NCI-H2081 treated with DMSO at 0.1 percent for 48 hours (cell line): ENCODE measurements at places on chromosomes 3 and 15.

DNA sequence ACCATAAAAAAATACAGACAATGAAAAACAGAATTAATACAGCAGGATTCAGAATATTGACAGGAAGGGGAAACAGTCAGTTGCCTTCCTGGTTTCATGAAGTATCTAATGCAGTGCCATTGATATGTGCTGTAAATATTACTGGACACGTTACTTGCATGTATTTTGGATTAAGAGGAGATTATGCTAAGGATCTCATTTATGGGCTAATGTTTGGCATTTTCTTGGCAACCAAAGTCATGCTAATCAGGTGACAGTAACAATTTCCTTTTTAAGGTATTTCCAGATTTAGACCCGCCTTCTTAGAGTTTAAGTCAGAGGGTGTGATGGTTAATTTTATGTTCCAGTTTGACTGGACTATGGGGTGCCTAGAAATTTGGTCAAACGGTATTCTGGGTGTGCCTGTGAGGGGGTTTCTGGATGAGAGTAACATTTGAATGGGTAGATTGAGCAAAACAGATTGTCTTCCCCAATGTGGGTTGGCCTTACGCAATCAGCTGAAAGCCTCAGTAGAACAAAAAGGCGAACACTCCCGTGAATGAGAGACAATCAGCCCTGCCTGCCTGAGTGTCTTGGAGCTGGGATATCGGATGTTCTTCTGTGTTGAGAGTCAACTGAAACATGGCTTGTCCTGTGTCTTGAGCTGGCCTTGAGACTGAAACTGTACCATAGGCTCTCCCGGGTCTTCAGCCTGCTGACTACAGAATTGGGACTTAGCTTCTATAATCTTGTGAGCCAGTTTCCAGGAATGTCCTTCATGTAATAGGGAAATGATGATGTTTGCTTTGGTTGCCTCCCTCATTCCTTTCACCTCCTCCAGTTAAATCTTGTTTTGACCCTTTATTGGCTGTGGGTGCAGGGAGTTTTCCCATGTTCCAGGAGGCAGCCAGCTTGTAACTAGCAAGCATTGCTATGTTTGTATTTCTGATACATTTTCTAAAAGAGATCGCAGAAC is 10.5 kb downstream of the SQOR start:
- DNase-seq: no peak

DNA sequence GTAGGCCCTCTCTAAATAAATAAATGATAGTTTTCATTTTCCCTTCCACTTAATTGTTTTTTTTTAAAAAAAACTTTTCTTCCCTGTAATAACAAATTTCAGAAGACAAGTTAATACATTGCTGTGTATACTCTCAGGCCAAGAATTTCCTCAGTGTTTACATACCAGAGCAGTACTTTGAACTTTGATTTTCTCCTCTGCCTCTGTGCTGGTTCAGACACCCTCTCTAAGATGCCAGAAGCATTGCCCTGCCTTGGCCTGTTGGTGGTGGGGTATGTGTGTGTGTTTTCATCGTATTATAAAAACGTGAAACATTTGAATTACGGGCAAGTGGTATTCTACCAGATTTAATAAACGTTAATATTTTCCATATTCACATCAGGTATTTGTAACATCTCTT is 70.1 kb downstream of the SMAD3 start:
- DNase-seq: no peak

GRCh38 chr15:70788114-70789049 is 25.0 kb upstream of the UACA start:
- no peak for DNase-seq

- DNase-seq: no peak
These were observed 27.5 kb upstream of the THRB start for GRCh38 chr3:24522146-24522579.

- peak; percentile 95 for DNase-seq
These were observed 627.0 kb downstream of the SI start for GRCh38 chr3:164451072-164451910.

DNA sequence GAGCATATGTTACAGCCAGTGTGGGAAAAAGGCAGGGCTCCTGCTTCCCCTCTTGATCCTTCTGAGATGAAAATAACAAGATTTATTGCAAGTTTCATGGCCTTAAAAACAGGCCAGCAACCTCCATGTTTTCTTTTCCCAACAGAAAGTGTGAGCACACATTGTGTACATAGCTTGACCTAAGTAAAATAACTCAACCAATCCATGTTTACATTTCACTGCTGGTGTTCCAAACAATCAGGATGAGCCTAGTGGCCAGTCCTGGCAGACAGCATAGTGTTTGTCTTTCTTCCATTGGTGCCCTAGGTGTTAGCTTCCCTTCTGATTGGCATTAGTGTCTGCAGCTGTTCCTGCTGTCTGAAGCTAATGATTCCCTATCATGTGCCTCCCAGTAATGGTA is 847.7 kb downstream of the EPHA3 start:
- DNase-seq: no peak

DNA sequence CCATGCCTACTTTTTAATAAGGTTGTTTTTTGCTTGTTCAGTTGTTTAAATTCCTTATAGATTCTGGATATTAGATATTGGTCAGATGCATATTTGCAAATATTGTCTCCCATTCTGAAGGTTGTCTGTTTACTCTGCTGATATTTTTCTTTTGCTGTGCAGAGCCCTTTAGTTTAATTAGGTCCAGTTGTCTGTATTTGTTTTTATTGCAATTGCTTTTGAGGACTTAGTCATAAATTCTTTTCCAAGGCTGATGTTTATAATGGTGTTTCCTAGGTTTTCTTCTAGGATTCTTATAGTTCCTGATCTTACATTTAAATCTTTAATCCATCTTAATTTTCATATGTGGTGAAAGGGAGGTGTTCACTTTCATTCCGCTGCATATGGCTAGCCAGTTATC is 77.4 kb downstream of the PTPRG start:
- DNase-seq: no peak

DNA sequence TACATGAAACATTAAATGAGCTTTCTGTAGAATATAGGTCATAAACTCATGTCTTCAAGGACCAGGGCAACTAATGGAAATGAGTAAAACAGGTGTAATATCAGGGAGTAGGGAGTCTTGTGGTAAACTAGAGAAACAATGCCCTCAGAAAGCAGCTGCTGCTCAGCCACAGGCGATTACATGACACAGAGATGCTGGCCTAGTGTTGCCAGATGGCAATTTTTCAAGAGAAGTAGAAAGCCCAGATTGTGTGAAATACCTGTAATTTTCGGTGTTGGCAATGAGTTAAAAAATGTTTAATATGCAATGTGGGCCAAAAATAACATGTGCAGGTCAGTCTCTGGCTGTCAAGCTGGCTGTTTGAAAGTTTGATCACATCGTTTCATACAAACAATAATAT is 23.4 kb downstream of the NCEH1 start:
- peak; percentile 77 for DNase-seq

DNA sequence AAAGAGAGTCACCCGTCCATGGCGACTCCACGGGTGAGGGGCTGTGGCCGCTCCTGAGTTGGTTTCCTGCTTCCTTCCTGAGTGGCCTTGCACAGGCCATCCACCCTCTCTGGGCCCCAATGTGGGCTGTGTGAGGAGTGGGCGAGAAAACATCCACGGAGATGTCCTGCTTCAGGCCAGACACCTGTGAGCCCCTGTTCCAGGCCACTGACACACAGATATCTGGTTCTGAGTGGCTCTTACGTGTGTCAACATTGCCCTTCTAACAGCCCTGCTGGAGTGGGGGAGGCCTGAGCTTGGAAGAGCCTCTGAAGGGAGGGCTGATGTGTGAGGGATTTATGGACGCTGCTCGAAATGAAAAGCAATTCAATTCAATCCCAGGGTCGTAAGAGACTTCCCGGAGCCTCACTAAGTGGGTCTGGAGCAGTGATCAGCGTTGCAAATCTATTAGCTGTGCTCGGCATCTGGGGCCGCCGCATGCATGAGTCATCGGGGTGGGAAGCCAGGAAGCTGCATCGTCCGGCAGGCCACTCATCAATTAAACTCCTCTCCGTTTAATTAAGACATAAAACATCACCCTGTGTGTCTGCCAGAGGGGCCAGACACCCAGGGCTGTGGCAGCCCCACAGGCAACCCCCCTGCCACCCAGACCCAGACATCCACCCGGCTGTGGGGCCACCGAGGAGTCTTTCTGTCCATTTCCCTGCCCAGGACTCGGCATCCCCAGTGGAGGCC is 20.0 kb upstream of the PRR23E start:
- DNase-seq: no peak

DNA sequence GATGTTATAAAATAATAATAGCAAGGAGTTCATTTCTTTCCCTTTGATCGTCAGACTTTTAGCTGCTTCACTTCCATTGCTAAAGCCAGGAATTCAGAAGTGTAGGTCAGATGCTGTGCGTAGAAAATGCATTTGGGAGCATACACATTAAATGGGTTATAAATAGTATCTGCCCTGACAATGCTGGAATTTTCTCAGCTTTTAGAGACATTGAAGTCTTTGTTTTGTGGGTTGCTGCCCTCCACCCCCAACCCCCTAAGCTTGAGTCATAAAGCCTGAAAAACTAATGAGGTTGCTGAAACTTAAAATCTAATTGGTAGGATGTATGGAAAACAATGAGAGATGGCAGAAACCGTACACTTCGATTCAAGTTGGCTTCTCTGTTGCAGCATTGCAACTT is 81.9 kb downstream of the MITF start:
- DNase-seq: no peak

- DNase-seq: no peak
These were observed 214.9 kb upstream of the ARRDC4 start for GRCh38 chr15:97745481-97746071.

GRCh38 chr3:15108082-15108545 is 9.2 kb upstream of the RBSN start:
- DNase-seq: no peak

GRCh38 chr3:42025370-42026138 is 63.7 kb upstream of the ULK4 start:
- peak; percentile 43 for DNase-seq

DNA sequence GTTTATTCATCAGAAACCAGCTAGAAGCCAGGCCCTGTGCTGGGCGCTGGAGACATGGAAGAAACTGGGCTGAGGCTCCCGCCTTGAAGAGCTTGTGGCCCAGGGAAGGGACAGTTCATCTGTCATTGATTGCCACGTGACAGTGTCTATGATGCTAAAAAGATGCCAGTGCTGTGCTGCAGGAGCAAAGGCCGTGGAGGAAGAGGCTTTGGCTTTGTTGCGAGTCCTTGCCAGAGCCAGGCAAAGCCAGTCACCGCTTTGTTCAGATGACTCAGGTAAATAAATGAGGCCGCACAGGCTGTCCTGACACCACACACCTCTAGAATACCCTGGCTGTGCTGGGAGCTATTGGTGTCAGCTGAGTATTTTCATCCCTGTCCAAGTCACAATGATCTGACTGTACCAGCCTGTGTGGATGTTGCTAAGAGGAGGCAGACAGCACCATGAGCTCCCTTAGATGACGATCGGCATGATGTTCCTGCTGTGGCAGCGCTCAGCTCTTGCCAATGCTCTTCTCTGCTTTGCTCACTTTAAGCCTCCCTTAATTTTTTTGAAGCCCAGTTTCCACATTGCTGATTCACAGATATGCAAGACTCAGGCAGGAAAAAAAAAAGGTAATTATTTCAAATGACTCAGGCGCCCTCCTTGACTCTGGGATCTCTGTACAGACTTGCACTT is 77.5 kb downstream of the CCNL1 start:
- no peak for DNase-seq

GRCh38 chr15:33101036-33101435 is 93.5 kb downstream of the FMN1 start:
- DNase-seq: no peak

DNA sequence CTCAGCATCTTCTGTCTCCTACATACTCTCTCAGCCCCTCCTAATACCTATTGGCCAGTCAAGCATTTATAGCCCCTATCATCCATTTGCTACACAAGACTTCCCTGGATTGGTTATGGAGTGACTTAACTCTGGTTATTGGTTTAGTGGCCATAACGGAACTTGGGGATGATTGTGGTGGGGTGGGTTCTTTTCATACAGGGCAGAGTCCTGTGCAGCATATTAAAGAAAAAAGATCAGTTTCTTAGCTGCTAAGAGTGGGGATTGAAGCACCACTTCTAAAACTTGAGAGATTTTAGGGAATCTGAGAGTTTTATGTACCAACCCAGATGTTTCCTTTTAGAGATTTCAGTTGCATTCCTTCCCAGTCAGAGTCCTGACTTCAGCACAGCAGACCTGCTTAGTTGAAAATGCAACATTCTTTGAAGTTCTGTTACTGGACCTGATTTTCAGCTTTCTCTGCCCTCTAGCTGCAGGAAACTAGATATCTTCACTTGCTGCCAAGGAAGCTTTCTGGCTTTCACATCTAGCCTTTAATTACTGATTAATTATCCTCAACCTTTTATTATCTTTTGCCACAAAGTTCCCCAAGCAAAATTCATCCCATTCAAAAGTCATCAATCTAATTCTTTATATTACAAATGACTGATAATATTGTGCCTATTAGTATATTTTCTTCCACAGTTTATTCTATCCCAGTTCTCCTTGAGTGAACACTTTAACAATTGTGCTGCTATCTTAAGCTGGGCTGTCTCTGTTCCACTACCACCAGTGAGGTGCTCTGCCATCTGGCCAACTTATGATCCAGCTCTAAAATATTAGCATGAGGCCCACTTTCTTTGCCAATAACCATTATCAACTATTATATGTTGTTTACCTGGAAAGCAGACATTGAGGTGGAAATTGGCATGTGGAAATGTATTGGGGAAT is 906.0 kb upstream of the ALCAM start:
- DNase-seq: no peak

DNA sequence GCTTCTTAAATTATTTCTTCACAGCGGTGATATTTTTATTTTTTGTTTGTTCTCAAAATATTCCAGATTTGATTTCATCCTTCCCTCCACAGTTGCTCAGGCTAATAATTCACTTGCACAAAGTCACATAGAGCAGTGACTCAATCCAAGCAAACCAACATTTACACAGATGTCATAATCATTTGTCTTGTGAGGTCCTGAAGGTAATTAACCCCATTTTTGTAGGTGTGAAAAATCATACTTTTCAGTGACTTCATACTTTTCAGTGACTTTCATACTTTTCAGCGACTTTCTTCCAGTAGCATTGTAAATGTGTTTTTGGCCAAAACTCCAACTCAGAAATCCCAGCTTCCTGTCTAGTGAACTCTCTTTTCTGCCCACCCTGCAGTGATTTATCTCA is 32.1 kb downstream of the CD200 start:
- no peak for DNase-seq

GRCh38 chr15:67101911-67102598 is 36.7 kb downstream of the SMAD3 start:
- no peak for DNase-seq
